Liver (tissue), 10 donors: ENCODE measurements at places on chromosomes 5 and 9. TPM values are rescaled to one million over a fixed set of nuclear protein-coding genes. Genes with fewer than 3 reads are reported as not detected.

- no peak for DNase-seq
- no peak overlapping the region for H3K27ac ChIP-seq
- H3K4me3 ChIP-seq: no peak overlapping the region
- no peaks in the 10 kb centered on the region for H3K27me3 ChIP-seq
Measured at GRCh38 chr5:140988100-140988499, 21.8 kb downstream of the PCDHAC2 start.

- no peaks in the 10 kb centered on the region for H3K36me3 ChIP-seq
- H3K4me3 ChIP-seq: no peak overlapping the region
- no peaks in the 10 kb centered on the region for H3K27me3 ChIP-seq
- H3K4me1 ChIP-seq: peaks cover 4% of the 10 kb centered on the region
- no peak for DNase-seq
- no peak overlapping the region for H3K27ac ChIP-seq
Measured at GRCh38 chr5:14016549-14016948, 72.1 kb upstream of the DNAH5 start.

DNA sequence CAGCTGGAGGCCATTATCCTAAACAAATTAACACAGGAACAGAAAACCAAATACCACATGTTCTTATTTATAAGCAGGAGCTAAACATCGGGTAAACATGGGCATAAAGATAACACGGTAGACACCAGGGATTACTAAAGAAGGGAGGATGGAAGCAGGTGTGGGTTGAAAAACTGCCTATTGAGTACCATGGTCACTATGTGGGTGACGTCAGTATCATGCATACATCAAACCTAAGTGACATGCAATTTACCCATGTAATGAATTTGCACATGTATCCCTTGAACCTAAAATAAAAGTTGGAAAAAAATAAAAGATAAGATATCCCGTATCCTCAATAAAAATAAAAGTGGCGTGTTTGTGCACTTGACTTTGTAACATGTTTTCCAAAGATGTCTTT is 88.8 kb downstream of the DOCK8 start:
- no peak overlapping the region for H3K27ac ChIP-seq
- no peak overlapping the region for H3K4me3 ChIP-seq
- no peaks in the 10 kb centered on the region for H3K4me1 ChIP-seq

Gene SLC6A3
- polyA plus RNA-seq: not detected
